ENCODE measurements at places on chromosomes 4 and X. TPM values are rescaled to one million over a fixed set of nuclear protein-coding genes. Genes with fewer than 3 reads are reported as not detected.

MAGEA4 gene
- total RNA-seq = not detected

GRCh38 chr4:120841580-120841979, 80.9 kb downstream of the PRDM5 start:
- H3K36me3 ChIP-seq = no peaks in the 10 kb centered on the region
- no peaks in the 10 kb centered on the region for H3K4me1 ChIP-seq
- H3K4me3 ChIP-seq = no peak overlapping the region
- no peak overlapping the region for H3K27ac ChIP-seq
- DNase-seq = no peak

DNA sequence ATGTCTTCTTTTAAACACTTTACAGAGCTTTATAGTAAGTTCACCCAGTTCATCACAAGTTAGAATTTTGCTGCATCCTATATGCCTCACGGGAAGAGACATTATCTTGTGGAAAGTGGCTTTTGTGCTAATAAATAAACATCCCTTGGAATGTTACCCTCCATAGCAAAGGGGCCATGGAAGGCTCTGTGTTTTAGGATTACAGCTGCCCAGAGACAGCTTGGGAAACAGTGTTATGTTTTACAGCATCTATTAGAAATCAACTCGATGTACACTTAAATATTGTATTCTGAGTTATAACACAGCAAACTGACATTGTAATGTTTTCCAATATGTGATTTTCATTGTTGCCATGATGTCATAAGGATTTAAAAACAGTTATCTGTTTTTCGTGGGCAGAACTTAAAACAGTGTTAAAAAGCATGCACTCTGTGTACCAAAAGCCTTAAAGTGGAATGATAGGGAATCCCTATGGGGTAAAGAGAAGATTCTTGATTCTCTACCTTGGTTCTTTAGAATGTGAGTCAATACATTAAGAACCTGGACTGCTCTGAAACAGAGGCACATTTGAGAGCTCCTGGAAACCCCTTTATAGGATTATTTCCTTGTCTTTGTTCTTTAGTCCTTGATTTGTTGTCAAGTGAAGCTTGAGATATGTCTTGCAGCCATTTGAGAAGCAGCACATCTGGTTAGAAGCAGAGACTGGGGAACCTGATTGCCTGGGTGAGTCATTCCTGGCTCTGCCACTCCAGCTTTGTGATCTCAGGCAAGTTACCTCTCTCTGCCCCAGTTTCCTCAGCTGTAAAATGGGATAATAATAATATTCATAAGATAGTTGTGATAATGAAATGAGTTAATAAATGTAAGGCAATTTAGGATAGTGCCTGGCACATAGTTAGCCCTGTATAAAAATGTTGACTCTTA, 41.6 kb downstream of the ARHGAP10 start:
- H3K27ac ChIP-seq = no peak overlapping the region
- no peak for DNase-seq
- no peak overlapping the region for H3K4me3 ChIP-seq
- H3K4me1 ChIP-seq = no peaks in the 10 kb centered on the region
- H3K27me3 ChIP-seq = no peaks in the 10 kb centered on the region

DMD gene
- 11.3 TPM for total RNA-seq

TCEAL5 gene
- total RNA-seq = not detected

- no peak overlapping the region for H3K4me3 ChIP-seq
- H3K27ac ChIP-seq = no peak overlapping the region
- DNase-seq = no peak
- H3K36me3 ChIP-seq = no peaks in the 10 kb centered on the region
- no peaks in the 10 kb centered on the region for H3K27me3 ChIP-seq
Measured at GRCh38 chrX:148223361-148223760, 242.2 kb downstream of the FMR1NB start.

DNA sequence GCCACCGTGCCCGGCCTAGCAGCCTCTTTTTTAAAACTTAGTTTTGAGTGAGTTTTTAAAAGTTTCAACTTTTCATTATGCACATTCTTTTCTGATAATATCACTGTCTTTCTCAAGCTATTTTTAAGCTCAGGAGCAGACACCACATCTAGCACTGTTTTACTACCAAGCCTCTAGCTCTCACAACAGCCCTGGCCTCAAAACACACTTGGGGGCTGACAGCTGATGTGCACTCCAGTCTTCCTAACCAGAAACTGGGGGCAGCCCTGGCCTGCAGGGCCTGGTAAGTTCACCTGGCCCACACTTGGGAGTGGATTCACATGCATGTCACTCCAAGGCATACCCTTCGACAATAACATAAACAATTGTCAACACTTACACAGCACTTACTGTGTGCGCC, 34.0 kb downstream of the CENPU start:
- DNase-seq = no peak
- peaks cover 54% of the 10 kb centered on the region for H3K36me3 ChIP-seq
- H3K27me3 ChIP-seq = no peaks in the 10 kb centered on the region
- no peaks in the 10 kb centered on the region for H3K4me1 ChIP-seq

FRYL gene
- total RNA-seq = 93.9 TPM

GRCh38 chr4:70538869-70539268, 20.5 kb downstream of the AMTN start:
- no peak overlapping the region for H3K27ac ChIP-seq
- no peak overlapping the region for H3K4me3 ChIP-seq
- no peaks in the 10 kb centered on the region for H3K36me3 ChIP-seq
- H3K27me3 ChIP-seq = no peaks in the 10 kb centered on the region

- no peak overlapping the region for H3K27ac ChIP-seq
- no peaks in the 10 kb centered on the region for H3K36me3 ChIP-seq
- H3K4me1 ChIP-seq = peaks cover 22% of the 10 kb centered on the region
- peaks cover 10% of the 10 kb centered on the region for H3K27me3 ChIP-seq
- DNase-seq = no peak
Measured at GRCh38 chrX:69503228-69503781, 821 bp upstream of the NALF2 start.

GRCh38 chr4:77852892-77853495, 9.6 kb upstream of the MRPL1 start:
- peak overlapping the region; percentile 82 for H3K27ac ChIP-seq
- peaks cover 50% of the 10 kb centered on the region for H3K4me1 ChIP-seq
- DNase-seq = no peak
- no peaks in the 10 kb centered on the region for H3K36me3 ChIP-seq
- no peaks in the 10 kb centered on the region for H3K27me3 ChIP-seq

GRCh38 chr4:22454955-22455354, 60.9 kb downstream of the ADGRA3 start:
- no peak overlapping the region for H3K27ac ChIP-seq
- no peaks in the 10 kb centered on the region for H3K4me1 ChIP-seq
- no peaks in the 10 kb centered on the region for H3K36me3 ChIP-seq
- H3K27me3 ChIP-seq = no peaks in the 10 kb centered on the region
- no peak for DNase-seq
- no peak overlapping the region for H3K4me3 ChIP-seq

- no peaks in the 10 kb centered on the region for H3K27me3 ChIP-seq
- DNase-seq = no peak
- H3K4me1 ChIP-seq = no peaks in the 10 kb centered on the region
- no peak overlapping the region for H3K27ac ChIP-seq
- no peaks in the 10 kb centered on the region for H3K36me3 ChIP-seq
- no peak overlapping the region for H3K4me3 ChIP-seq
Measured at GRCh38 chr4:105923497-105924238, 28.4 kb downstream of the NPNT start.

VCX3A gene
- total RNA-seq = not detected

DRD5 gene
- total RNA-seq = not detected

PSAPL1 gene
- not detected for total RNA-seq

NR3C2 gene
- 22.4 TPM for total RNA-seq

DNA sequence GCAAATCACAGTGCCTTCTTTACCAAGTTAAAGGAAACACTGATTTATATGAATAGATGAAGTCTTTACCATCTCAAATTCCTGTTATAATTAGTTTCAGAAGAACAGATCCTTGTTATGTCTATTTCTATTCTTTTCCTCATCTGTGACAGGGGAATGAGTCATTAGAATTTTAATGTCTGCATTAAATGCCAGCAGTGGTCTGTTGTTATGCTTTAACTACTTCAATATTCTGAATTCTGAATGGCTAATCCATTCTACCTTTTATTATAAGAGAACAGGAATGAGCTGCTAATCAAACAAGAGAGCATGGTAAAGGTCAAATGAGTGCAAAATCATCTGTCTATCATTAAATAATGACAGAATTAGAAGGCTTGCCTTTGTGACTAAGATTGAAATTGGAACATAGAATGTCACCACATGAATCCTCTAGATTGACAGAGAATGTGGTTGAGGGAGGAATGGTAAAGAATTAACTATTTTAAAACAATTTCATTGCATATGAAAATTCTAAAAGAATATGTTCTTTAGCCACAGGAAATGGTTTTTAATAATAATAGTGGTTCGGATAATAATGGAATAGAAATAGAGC, 935.5 kb downstream of the ADGRL3 start:
- H3K36me3 ChIP-seq = no peaks in the 10 kb centered on the region
- no peaks in the 10 kb centered on the region for H3K4me1 ChIP-seq
- DNase-seq = no peak

CT45A10 gene
- total RNA-seq = not detected

GRCh38 chr4:127246963-127247952, 385.5 kb upstream of the INTU start:
- H3K4me1 ChIP-seq = no peaks in the 10 kb centered on the region
- DNase-seq = no peak
- H3K36me3 ChIP-seq = no peaks in the 10 kb centered on the region
- no peak overlapping the region for H3K27ac ChIP-seq
- no peaks in the 10 kb centered on the region for H3K27me3 ChIP-seq

GRCh38 chr4:40143926-40144508, 52.8 kb upstream of the RHOH start:
- H3K27me3 ChIP-seq = no peaks in the 10 kb centered on the region
- H3K4me1 ChIP-seq = no peaks in the 10 kb centered on the region
- no peak overlapping the region for H3K27ac ChIP-seq
- no peak for DNase-seq

MAGEB17 gene
- total RNA-seq = not detected

DNA sequence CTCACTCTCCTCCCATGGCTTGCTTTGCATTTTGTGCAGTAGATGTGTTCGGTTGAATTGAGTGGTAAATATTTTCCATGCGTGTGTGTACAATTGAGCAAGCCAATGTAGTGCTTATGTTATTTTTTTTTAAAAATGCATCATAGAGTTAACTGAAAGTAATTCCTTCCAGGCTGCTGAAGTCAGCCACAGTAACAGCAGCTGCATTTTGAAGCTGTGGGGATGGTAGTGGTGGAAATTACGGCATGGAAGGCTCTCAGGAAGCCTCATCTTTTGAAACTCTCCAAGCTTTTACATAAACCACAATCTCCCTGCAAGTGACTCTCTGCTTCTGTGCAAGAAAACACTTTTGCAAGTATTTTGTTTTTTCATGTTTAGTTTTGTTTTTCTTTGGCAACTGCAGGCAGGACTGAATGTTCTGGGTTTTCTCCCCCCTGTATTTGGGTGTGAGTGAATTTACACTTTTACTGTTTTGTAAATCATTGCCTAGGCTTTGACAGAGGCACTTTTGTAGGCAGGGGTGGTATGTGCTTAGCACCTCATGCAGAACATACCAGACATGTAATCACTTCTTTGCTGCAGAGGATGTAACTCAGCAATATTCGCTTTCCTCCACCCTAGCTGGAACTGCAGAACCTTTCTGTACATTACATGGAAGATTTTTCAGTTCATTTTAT, 56.2 kb downstream of the LRRC66 start:
- H3K27me3 ChIP-seq = no peaks in the 10 kb centered on the region
- no peak overlapping the region for H3K4me3 ChIP-seq
- H3K27ac ChIP-seq = no peak overlapping the region
- DNase-seq = no peak
- H3K36me3 ChIP-seq = no peaks in the 10 kb centered on the region

VEGFD gene
- total RNA-seq = 0.52 TPM

DNA sequence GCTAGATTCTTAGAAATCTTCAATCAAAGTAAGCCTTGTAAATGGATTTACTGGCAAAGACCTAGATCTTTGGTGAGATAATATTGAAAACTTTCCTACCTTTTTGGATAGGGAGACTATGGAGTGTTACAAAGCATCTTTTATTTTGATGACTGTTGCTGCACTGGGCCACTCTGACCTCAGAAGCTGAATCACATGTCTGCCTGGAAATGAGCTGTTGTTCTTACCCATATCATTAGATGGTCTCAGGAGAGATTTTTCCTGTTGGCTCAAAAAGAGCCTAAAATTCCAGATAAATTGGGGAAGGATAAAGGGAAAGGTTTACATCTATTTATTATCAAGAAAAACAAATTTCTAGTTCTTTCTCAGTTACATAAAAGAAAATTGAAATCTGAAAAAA, 127.5 kb upstream of the BMP3 start:
- H3K27me3 ChIP-seq = no peaks in the 10 kb centered on the region
- no peaks in the 10 kb centered on the region for H3K4me1 ChIP-seq
- no peak for DNase-seq
- H3K27ac ChIP-seq = no peak overlapping the region

DNA sequence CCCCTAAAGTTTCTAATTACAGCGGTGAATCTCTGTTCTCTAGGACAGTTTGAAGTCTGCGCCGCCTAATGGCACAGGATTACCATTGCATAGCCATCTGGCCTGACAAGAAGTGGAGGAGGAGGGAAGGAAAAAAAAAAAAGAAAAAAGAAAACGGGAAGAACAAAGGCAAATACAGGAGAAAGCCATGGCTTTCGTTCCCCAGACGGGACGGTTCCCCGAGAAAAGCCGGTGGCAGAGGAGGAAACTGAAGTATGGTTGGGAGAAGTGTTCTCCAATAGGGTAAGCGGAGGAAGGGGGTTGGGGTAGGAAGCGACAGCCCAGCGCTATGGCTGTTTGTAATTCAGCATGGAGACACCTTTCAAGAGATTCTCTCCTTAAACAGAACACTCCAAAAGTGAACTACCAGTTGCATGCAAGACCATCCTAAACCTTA, 80.8 kb downstream of the HMGN5 start:
- no peaks in the 10 kb centered on the region for H3K4me1 ChIP-seq
- H3K36me3 ChIP-seq = no peaks in the 10 kb centered on the region
- H3K27ac ChIP-seq = peak overlapping the region; percentile 66
- DNase-seq = no peak
- H3K27me3 ChIP-seq = no peaks in the 10 kb centered on the region
